ENCODE measurements at places on chromosomes 4 and X. TPM values are rescaled to one million over a fixed set of nuclear protein-coding genes. Genes with fewer than 3 reads are reported as not detected.

GRCh38 chr4:113772319-113772718 lies 10.8 kb upstream of the CAMK2D start:
- H3K4me3 ChIP-seq: no peak overlapping the region
- H3K27me3 ChIP-seq: no peaks in the 10 kb centered on the region
- no peaks in the 10 kb centered on the region for H3K36me3 ChIP-seq
- DNase-seq: no peak
- H3K27ac ChIP-seq: no peak overlapping the region

DNA sequence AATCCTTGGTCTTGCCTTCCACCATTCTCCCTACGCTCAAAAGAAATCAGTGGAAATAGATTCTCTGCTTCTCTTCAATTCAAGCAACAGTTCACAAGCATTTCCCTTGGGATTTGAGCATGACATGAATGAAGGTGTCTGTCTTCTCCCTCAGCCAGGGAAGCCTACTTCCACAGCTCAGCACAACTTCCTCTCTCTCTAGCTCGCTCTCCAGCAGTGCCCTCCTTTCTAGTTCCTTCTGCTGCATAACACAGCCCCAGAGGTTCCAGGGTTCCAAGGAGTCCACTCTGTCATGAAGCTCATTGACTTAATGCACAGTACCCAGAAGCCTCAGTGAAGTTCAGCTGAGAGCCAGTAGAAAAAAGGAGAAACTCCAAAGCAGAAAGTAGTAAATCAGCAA lies 81.3 kb downstream of the PLS3 start:
- no peaks in the 10 kb centered on the region for H3K27me3 ChIP-seq
- peak overlapping the region; percentile 80 for H3K27ac ChIP-seq
- H3K36me3 ChIP-seq: no peaks in the 10 kb centered on the region
- H3K4me1 ChIP-seq: no peaks in the 10 kb centered on the region

- H3K4me3 ChIP-seq: no peak overlapping the region
- no peaks in the 10 kb centered on the region for H3K36me3 ChIP-seq
- H3K4me1 ChIP-seq: no peaks in the 10 kb centered on the region
Measured at GRCh38 chr4:52925531-52925968, 63.4 kb downstream of the RASL11B start.

DNA sequence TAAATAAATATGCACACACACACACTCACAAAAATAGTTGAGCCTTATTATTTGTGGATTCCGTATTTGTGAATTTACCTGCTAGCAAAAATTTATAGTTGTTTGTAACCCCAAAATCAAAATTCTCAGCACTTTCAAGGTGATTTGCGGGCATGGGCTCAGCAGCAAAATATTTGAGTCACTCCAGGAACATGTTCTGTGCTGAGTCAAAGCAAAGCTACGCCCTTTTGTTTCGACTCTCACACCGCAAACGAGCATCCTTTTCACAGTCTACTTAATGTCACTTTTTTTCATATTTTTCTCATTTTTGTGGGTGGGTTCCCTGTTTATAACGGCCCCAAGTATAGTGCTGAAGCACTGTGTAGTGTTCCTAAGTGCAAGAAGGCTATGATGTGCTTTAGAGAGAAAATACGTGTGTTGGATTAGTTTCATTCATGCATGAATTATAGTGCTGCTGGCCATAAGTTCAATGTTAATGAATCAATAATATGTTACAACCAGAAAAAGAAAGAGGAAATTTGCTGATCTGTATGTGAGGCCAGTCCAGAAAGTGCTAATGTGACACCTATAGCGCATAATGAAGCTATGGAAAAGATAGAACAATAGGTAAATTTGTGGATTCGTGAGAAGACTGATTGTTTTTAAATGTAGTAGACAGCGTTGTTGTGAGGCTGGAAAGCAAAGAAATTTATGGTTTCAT lies 723.2 kb upstream of the AGA start:
- H3K36me3 ChIP-seq: no peaks in the 10 kb centered on the region
- H3K4me1 ChIP-seq: no peaks in the 10 kb centered on the region
- H3K27ac ChIP-seq: no peak overlapping the region
- no peak for DNase-seq

GRCh38 chrX:136827026-136827425 lies 46.3 kb upstream of the ARHGEF6 start:
- DNase-seq: no peak
- no peak overlapping the region for H3K4me3 ChIP-seq
- no peaks in the 10 kb centered on the region for H3K27me3 ChIP-seq
- H3K4me1 ChIP-seq: no peaks in the 10 kb centered on the region

DNA sequence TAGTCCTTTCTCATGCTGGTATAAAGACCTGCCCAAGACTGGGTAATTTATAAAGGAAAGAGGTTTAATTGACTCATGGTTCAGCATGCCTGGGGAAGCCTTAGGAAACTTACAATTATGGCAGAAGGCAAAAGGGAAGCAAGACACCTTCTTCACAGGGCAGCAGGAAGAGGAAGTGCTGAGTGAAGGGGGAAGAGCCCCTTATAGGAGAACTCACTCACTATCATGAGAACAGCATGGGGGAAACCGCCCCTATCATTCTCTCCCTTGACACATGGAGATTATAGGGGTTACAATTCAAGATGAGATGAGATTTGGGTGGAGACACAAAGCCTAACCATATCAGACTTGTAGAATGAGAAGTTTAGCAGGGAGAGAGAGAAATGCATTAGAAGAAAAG lies 373.3 kb upstream of the DIAPH2 start:
- no peak overlapping the region for H3K4me3 ChIP-seq
- H3K27me3 ChIP-seq: no peaks in the 10 kb centered on the region
- no peak overlapping the region for H3K27ac ChIP-seq
- H3K4me1 ChIP-seq: no peaks in the 10 kb centered on the region
- no peak for DNase-seq
- H3K36me3 ChIP-seq: no peaks in the 10 kb centered on the region

DNA sequence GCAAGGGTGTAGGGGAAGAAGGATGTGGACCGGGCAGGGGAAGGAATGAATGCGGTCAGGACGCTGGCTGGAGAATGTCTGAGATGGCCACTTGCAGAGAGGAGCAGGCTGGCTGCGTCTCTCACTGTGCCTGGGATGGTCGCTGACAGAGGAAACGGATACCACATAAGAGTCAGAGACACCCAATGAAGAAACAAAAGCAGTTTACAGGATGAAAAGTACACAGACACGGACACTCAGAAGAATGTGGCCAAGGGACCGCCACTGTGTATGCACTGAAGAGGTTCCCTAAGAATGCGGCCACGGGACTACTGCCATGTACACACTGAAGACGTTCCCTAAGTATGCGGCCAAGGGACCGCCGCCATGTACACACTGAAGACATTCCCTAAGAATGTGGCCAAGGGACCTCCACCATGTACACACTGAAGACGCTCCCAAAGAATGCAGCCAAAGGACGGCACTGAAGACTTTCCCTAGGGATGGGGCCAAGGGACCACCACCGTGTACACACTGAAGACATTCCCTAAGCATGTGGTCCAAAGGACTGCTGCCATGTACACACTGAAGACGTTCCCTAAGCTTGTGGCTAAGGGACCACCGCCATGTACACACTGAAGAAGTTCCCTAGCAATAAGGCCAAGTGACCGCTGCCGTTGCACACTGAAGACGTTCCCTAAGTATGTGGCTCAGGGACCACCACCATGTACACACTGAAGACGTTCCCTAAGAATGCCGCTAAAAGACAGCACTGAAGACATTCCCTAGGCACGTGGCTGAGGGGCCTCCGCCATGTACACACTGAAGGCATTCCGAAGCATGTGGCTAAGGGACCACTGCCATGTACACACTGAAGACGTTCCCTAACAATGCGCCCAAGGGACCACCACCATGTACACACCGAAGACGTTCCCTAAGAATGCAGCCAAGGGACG lies 32.2 kb downstream of the DHRSX start:
- no peaks in the 10 kb centered on the region for H3K27me3 ChIP-seq
- no peaks in the 10 kb centered on the region for H3K36me3 ChIP-seq
- H3K4me1 ChIP-seq: no peaks in the 10 kb centered on the region
- DNase-seq: no peak
- H3K4me3 ChIP-seq: no peak overlapping the region

DNA sequence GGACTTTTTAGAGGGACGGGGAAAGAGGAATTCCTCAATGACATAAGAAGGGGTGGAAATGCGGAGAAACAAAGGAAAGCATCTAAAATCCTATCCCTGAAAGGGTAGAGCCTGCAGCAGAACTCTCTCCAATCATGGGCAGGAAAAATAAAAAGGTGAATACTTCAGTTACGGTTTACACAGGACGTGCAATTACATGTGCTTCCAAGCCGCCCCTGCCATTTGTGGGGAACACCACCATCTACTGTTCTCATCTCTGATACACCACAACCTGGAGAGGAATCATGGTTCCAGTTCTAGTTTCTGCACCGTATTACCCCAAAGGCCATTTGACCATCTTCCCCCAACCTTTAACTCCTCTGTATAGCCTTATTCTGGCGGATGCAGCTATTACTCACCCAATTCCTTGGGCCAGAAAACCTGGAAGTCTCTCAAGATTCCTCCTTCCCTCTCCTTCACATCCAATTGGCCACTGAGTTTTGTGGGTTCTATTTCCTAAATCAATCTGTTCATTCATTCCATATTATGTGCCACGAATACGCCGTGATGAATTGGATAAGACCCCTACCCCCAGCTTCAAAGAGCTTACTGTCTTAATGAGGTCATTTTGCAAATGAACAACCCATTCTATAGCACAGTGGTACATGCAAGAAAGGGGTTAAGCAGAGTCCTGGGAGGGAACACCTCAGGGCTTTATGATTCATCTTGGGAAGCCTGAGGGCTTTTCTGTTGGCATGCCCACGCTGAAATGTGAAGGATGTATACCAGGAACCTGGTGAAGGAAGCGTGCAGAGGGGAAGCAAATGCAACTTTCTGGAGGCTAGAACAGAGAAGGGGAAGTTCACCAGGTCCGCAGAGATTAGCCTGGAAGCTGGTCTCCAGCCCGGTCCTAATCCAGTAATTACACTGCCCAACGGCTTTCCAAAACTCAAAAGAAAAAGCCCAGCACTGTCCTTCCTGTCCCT lies 1.4 kb upstream of the MSL3 start:
- H3K36me3 ChIP-seq: no peaks in the 10 kb centered on the region
- no peaks in the 10 kb centered on the region for H3K27me3 ChIP-seq

DNA sequence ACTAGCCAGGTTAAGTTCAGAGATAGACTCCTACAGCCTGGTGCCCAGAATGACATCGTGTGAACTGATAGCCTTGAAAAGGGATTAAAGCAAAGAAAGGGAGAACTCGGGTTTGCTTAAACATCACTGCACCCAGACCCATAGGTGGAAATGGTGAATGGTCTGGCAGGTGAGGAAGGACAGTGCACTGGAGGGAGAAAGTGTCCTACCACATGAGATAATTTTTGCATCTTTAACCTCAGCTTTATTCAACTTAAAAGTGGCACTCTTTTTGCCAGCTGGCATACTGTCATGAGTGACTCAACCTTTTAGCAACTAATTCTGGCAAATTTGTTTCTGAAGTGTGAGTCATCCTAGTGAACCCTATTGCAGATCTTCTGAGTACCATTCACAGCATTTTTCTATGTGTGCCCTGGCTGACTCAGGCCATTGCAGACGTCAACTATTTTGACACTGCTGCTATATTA lies 53.0 kb upstream of the DAPP1 start:
- no peaks in the 10 kb centered on the region for H3K4me1 ChIP-seq
- no peaks in the 10 kb centered on the region for H3K36me3 ChIP-seq
- no peak overlapping the region for H3K4me3 ChIP-seq

DNA sequence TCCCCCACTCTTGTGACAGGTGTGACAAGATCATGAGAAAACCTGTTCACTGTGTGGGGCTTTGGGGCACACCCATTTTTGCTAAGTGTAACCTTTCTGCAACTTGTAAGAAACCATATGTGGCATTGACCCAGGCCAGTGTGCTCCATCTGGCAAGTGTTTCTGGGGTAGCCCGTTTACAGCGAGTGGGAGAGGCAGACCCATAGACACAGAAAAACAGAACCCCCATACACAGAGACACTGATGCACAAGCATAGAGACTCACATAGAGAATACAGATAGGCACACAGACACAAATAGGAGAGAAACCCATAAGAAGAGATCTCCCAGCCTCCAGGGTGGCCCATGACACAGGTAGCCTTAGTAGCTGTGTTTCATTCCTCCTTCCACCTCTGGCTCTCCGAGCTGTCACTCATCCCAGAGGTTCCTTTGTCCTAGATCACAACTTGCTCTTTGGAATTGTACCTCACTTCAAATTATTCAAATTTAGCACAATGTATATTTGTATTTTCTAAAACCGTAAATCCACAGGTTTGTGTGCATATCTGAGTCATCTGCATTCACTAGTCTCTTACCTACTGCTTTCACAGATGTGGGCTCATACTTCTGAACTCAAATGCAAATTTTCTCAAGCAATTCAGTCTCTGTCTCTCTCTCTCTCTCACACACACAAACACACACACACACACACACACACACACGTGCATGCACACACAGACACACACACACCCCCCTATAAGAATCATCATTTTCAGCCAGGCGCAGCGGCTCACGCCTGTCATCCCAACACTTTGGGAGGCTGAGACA lies 114.4 kb downstream of the SH3KBP1 start:
- no peaks in the 10 kb centered on the region for H3K27me3 ChIP-seq
- no peaks in the 10 kb centered on the region for H3K4me1 ChIP-seq
- peak overlapping the region; percentile 23 for H3K27ac ChIP-seq
- no peaks in the 10 kb centered on the region for H3K36me3 ChIP-seq
- DNase-seq: no peak
- H3K4me3 ChIP-seq: no peak overlapping the region

The PAK3 gene
- 20.2 TPM for total RNA-seq

DNA sequence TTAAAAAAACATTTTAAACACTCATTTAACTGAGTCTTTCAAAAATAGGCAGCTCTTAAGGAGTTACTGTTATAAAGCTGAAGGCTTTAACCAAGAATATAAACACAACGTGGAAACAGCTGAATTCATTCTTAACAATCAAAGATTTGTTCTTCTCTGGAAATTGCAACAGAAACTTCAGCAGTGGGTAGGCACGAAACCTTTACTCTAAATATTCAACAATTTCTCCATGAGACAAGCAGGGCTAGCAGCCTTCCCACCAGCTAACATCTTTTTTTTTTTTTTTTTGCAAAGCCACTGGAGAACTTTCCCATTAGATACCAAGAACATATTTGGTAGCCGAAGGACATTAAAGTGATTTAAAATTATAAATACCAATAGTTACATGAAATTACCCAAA lies 78.2 kb upstream of the PRSS48 start:
- H3K27me3 ChIP-seq: no peaks in the 10 kb centered on the region
- H3K4me1 ChIP-seq: no peaks in the 10 kb centered on the region
- no peaks in the 10 kb centered on the region for H3K36me3 ChIP-seq
- no peak overlapping the region for H3K4me3 ChIP-seq
- peak overlapping the region; percentile 7 for H3K27ac ChIP-seq

DNA sequence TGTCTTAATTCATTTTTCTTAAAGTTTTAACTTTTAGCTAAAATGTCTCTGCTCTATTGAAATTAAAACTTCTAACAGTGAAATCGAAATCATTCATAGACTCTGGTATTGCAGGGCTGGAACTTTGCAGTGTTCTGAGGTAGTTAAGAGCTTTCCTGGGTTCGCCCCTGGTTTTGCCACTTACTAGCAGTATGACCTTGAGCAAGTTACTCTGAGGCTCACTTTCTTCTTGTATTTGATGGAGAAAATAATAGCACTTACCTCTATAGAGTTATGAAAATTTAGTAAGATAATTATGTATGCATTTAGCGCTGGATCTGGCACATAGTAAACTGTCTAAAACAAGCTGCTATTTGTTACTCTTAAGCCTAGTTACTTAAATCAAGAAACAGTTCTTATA lies 1.7 kb downstream of the SLAIN2 start:
- no peaks in the 10 kb centered on the region for H3K36me3 ChIP-seq
- peak overlapping the region; percentile 75 for H3K4me3 ChIP-seq
- no peak for DNase-seq
- peaks cover 10% of the 10 kb centered on the region for H3K4me1 ChIP-seq
- no peaks in the 10 kb centered on the region for H3K27me3 ChIP-seq

GRCh38 chr4:109436504-109436903 lies 2.9 kb downstream of the SEC24B start:
- no peak for DNase-seq
- no peaks in the 10 kb centered on the region for H3K27me3 ChIP-seq
- H3K4me1 ChIP-seq: peaks cover 20% of the 10 kb centered on the region

The TMPRSS11D gene
- total RNA-seq: not detected

All from uterus (tissue), 4 donors.